Panc1 (cell line): ENCODE measurements at places on chromosomes 13 and 19. TPM values are rescaled to one million over a fixed set of nuclear protein-coding genes. Genes with fewer than 3 reads are reported as not detected.

DNA sequence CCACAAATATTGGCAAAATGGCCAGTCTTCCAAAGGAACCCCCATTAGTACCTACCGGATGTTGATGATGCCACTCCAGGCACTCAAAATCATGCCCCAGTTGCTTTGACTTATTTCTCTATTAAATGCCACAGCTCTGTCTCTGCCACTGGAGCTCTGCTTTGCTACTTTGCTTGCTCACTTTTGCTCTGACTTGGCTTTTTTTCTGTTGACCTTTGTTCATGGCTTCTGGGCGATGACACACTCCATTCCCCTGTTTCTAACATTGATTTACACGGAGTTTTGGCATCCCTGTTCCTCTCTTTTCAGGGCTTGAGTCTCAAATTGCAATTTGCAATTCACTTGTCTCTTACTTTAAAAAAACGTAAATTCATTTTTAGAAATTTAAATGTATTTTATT is 217.1 kb upstream of the SPRY2 start:
- H3K27ac ChIP-seq: no peak overlapping the region
- H3K27me3 ChIP-seq: no peaks in the 10 kb centered on the region
- H3K4me1 ChIP-seq: no peaks in the 10 kb centered on the region
- DNase-seq: no peak
- no peaks in the 10 kb centered on the region for H3K36me3 ChIP-seq
- no peak overlapping the region for H3K4me3 ChIP-seq

GPR12 gene
- total RNA-seq: not detected

FAM83E gene
- total RNA-seq: 1.0 TPM

DNA sequence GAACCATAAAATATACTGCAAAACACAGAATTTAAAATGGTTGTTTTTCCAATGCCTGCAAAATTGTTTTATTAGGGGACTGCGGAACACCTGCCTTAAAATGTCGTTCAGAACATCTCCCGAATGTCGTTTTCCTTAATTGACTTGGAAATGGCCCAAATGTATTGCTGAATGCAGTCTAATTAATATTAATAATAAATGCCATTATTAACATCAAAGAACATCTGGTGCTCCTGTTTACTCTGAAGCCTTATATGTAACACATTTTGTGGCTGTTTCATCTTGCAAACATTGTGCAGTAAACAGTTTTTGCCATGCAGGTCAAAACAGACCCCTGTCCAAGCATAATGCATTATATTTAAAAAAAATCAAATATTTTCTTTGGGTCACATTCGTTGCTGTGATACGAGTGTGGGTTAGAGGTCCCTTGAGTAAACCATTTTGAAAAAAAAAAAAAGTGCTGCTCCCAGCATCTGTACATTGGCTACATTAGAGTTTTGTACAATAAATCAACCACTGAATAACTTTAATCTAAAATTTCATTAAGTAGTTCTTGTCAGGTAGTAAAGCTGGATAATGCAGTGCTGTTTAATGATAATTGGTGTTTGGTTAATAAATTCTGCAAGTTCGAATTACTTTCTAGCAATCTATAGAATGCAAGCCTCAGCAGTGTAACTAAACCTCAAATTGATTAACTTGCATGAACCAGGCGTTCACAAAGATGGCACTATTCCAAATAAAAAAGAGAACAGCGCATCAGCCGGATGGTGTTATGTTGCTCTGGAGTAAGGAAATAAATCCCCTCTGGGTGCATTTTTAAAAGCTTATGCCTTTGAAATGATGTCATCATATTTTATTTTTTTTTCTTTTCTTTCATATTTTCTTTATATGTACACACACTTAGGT is 140.2 kb downstream of the ZNF536 start:
- no peak overlapping the region for H3K4me3 ChIP-seq
- H3K4me1 ChIP-seq: no peaks in the 10 kb centered on the region
- H3K36me3 ChIP-seq: no peaks in the 10 kb centered on the region
- no peak overlapping the region for H3K27ac ChIP-seq
- DNase-seq: no peak

ZNF787 gene
- 132 TPM for total RNA-seq

DNA sequence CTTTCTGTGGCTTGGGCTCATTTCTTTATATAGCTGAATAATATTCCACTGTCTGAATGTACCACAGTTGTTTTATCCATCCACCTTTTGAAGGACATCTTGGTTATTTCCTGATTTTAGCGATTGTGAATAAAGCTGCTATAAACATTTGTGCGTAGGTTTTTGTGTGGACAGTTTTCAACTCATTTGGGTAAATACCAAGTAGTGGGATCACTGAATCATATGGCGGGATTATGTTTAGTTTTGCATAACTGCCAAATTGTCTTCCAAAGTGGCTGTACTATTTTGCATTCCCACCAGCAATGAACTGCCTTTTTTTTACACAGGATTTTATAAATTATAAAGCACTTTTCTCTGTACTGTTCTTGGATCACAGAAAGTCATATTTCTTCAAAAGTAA is 13.7 kb upstream of the LRCH1 start:
- no peaks in the 10 kb centered on the region for H3K36me3 ChIP-seq
- no peak overlapping the region for H3K27ac ChIP-seq
- DNase-seq: no peak
- H3K27me3 ChIP-seq: no peaks in the 10 kb centered on the region
- no peaks in the 10 kb centered on the region for H3K4me1 ChIP-seq
- H3K4me3 ChIP-seq: no peak overlapping the region

ZNF99 gene
- not detected for total RNA-seq

DNA sequence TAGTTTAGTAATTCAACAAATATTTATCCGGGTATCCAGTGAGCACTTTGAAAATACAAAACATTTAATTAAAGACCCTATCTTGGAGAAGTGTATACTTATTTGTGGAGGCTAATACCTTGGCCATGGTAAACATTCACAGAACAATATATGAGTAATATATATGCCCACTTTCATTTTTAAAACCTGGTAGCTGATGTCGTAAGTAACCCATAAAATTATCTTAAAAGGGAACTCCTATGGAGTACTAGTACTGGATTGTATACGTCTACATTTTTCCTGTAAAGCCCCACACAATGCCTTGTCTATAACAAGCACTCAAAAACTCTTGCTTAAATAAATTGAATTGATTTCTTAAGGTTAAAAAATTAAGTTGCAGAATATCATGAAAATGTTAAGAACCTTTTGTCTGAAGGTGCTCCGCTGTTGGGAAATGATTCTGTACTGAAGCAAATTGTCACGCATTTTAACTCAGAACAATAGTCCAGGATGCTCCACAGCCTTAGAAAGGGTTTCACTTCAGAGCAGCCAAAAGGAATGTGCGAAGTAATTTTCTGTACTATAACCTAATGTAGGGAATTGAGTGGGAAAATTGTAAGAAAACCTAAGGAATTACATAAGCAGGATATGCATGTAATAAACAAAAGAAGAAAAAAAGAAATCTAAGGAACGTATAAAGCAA is 58.9 kb upstream of the C1QTNF9 start:
- no peak overlapping the region for H3K4me3 ChIP-seq
- H3K27ac ChIP-seq: no peak overlapping the region
- no peaks in the 10 kb centered on the region for H3K27me3 ChIP-seq
- H3K36me3 ChIP-seq: no peaks in the 10 kb centered on the region

IGFL2 gene
- total RNA-seq: not detected

- no peak overlapping the region for H3K4me3 ChIP-seq
- no peak overlapping the region for H3K27ac ChIP-seq
- no peaks in the 10 kb centered on the region for H3K27me3 ChIP-seq
- DNase-seq: no peak
- no peaks in the 10 kb centered on the region for H3K36me3 ChIP-seq
These were observed 46.2 kb upstream of the SOX21 start for GRCh38 chr13:94758436-94758960.

DNA sequence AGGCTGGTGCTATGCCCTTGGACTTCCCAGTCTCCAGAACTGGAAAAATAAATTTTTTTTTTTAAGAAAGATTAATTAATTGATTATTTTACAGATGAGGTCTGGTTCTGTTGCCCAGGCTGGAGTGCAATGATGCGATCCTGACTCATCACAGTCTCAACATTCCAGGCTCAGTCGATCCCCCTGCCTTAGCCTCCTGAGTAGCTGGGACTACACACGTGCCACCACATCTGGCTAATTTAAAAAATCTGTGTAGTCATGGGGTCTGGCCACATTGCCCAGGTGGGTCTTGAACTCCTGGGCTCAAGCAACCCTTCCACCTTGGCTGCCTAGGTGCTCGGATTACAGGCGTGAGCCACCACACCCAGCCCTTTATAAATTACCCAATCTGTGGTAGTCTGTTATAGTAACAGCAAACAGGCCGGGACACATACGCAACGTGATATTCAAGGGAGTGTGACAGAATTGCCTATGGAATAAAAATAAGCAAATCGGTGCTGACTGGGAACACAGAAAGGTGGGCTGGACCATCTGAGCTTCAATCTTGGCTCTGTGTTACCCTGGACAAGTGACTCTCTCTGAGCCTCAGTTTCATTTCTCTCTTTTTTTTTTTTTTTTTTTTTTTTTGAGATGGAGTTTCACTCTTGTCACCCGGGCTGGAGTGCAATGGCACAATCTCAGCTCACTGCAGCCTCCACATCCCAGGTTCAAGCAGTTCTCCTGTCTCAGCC is 42.8 kb downstream of the PIN1 start:
- no peaks in the 10 kb centered on the region for H3K27me3 ChIP-seq
- peaks cover 3% of the 10 kb centered on the region; the same call in 1 of the 2 replicates for H3K4me1 ChIP-seq
- H3K36me3 ChIP-seq: no peaks in the 10 kb centered on the region
- H3K4me3 ChIP-seq: no peak overlapping the region

DNA sequence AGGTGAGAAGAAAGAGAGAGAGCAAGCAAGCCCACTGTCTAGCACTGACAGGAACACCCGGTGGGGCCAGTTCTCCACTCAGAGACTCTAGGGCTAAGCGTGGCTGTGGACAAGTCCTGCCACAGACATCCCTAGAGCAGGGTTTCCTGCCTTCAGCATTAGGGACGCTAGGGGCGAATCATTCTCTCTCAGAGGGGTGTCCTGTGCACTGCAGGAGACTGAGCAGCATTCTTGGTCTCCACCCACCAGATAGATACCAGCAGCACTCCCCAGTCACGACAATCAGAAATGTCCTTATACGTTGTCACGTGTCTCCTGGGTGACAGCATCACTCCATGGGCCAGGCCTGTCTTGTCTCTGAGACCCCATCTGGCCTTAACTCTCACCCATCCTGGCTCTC is 1.5 kb downstream of the OR10H1 start:
- no peak overlapping the region for H3K27ac ChIP-seq
- DNase-seq: no peak
- no peak overlapping the region for H3K4me3 ChIP-seq
- H3K27me3 ChIP-seq: no peaks in the 10 kb centered on the region; the same call in 1 of the 2 replicates

B3GNT8 gene
- total RNA-seq: 0.10 TPM

TRAPPC5 gene
- total RNA-seq: 101 TPM

- H3K36me3 ChIP-seq: peaks cover 4% of the 10 kb centered on the region; the same call in 1 of the 2 replicates
- peaks cover 2% of the 10 kb centered on the region; the same call in 1 of the 2 replicates for H3K4me1 ChIP-seq
These were observed 11.7 kb downstream of the SPRY2 start for GRCh38 chr13:80329250-80329649.
